ENCODE measurements at places on chromosomes 2 and 18. TPM values are rescaled to one million over a fixed set of nuclear protein-coding genes. Genes with fewer than 3 reads are reported as not detected.

The KLHL14 gene
- total RNA-seq = 15.4 TPM

The FBLN7 gene
- total RNA-seq = 4.6 TPM

The SLC14A1 gene
- total RNA-seq = 8.5 TPM

The DHX57 gene
- total RNA-seq = 20.7 TPM

The PDE11A gene
- total RNA-seq = 0.82 TPM

DNA sequence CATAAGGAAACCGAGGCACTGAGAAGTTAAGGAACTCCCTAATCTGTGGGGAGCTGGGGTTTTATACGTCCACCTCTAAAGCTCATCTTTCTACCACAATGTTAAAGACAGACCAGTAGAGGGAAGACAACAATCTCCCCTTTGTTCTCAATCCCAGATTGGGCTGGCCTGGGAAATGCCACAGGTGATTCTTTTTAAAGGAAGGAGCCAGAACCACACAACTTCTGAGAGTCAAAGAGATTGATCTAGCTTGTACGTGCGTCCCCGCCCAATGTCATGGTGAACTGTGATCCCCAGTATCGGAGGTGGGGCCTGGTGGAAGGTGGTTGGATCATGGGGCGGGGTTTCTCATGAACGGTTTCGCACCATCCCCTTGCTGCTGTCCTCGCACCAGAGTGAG, 81.8 kb upstream of the LCLAT1 start:
- no peak overlapping the region for H3K4me3 ChIP-seq
- no peaks in the 10 kb centered on the region for H3K36me3 ChIP-seq
- no peak overlapping the region for H3K27ac ChIP-seq
- H3K4me1 ChIP-seq = peaks cover 40% of the 10 kb centered on the region
- no peaks in the 10 kb centered on the region for H3K27me3 ChIP-seq

- H3K4me1 ChIP-seq = no peaks in the 10 kb centered on the region
- no peak overlapping the region for H3K4me3 ChIP-seq
- no peak overlapping the region for H3K27ac ChIP-seq
- peaks cover 53% of the 10 kb centered on the region for H3K36me3 ChIP-seq
Measured at GRCh38 chr2:121446647-121447241, 83.9 kb upstream of the RNU4ATAC start.

GRCh38 chr2:20997953-20998722, 45.7 kb downstream of the APOB start:
- H3K36me3 ChIP-seq = no peaks in the 10 kb centered on the region
- no peaks in the 10 kb centered on the region for H3K4me1 ChIP-seq
- no peak overlapping the region for H3K27ac ChIP-seq
- H3K27me3 ChIP-seq = no peaks in the 10 kb centered on the region

- H3K4me1 ChIP-seq = no peaks in the 10 kb centered on the region
- no peaks in the 10 kb centered on the region for H3K27me3 ChIP-seq
- H3K27ac ChIP-seq = no peak overlapping the region
- DNase-seq = no peak
- no peak overlapping the region for H3K4me3 ChIP-seq
Measured at GRCh38 chr18:13032173-13032572, 41.0 kb downstream of the CEP192 start.

DNA sequence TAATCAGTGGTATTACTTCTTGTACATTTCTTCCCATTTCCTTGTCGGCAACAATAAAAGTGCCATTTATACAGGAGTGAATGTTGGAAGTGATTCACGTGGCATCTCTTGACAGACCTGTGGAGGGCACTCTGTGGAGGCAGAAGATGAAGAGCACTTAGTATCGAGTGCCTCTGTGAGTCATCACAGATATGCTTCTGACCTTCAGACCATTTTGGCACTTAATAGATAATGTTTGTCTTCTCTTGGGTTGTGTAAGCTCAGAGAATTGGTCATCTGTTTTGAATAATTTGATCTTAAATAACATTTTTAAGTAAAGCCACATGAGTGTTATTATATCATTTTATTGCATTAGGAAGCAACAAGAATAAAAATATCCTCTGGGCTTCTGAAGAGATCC, 305.5 kb downstream of the PTPRM start:
- H3K27ac ChIP-seq = no peak overlapping the region
- H3K27me3 ChIP-seq = no peaks in the 10 kb centered on the region
- no peak for DNase-seq

DNA sequence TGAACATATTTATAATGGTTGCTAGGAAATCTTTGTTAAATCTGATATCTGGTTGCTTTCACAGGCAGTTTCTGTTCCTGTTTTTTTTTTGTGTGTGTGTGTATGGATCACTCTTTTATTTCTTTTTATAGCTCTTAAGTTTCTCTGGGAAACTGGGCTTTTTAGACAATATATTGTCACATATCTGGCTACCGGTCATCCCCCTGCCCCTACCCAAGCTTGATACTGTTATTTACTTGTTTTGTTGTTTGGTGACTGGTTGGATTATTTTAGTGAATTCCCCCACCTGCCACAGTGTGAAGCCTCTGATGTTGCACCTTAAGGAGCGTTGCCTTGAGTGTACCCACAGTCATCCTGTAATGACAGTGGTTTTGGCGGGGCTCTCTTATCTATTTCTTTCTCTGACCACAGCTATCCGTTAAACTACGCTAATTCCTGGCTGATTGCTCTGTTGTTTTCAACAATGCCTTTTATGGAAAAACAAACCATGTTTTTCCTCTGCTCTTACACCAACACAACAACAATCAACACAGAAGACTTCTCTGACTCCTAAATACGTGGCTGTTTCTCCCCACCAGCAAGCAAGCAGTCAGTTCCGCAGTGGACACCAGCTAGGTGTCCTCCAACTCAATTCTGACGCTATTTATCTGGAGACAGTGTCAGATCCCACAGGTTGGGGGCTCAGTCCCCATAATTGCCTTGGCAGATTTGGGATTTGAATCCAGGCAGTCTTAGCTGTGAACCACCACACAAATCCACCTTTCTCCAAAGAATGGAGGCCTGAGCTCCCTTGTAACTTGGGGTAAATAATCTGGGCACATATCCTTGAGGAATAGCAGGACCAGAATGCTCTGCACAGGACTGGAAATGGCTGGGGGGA, 10.9 kb downstream of the GNLY start:
- no peaks in the 10 kb centered on the region for H3K36me3 ChIP-seq
- peak overlapping the region; percentile 23 for H3K27ac ChIP-seq
- H3K4me3 ChIP-seq = no peak overlapping the region
- no peaks in the 10 kb centered on the region for H3K27me3 ChIP-seq
- DNase-seq = no peak

GRCh38 chr18:9753846-9754245, 45.7 kb downstream of the RAB31 start:
- DNase-seq = no peak
- H3K27ac ChIP-seq = no peak overlapping the region
- no peak overlapping the region for H3K4me3 ChIP-seq
- no peaks in the 10 kb centered on the region for H3K27me3 ChIP-seq

- no peak overlapping the region for H3K4me3 ChIP-seq
- no peak overlapping the region for H3K27ac ChIP-seq
- no peaks in the 10 kb centered on the region for H3K4me1 ChIP-seq
- no peak for DNase-seq
- no peaks in the 10 kb centered on the region for H3K36me3 ChIP-seq
- no peaks in the 10 kb centered on the region for H3K27me3 ChIP-seq
Measured at GRCh38 chr2:11947956-11948355, 201.5 kb downstream of the LPIN1 start.

Measured in kidney (tissue), 22 donors.